ENCODE measurements at places on chromosomes 7 and 10.

GRCh38 chr10:93420091-93420490 is 62.0 kb downstream of the MYOF start:
- DNase-seq: no peak

GRCh38 chr10:127524908-127525665 is 24.0 kb upstream of the NPS start:
- peak; percentile 58 for DNase-seq

- no peak for DNase-seq
Observed at GRCh38 chr7:1899196-1899595, 229.1 kb downstream of the ELFN1 start.

DNA sequence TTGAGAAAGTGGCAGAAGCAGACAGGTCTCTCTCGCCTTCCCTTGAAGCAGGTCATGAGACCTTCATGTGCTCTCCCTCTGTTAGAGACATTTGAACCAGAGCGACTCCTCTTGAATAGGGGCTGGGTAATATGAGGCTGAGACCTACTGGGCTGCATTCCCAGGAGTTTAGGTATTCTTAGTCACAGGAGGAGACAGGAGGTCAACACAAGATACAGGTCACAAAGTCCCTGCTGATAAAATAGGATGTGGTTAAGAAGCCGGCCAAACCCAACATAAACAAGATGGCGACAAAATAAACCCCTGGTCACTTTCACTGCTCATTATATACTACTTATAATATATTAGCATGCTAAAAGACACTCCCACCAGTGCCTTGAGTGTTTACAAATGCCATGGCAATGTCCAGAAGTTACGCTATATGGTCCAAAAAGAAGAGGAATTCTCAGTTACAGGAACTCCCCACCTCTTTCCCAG is 43.5 kb upstream of the MSRB2 start:
- DNase-seq: no peak

DNA sequence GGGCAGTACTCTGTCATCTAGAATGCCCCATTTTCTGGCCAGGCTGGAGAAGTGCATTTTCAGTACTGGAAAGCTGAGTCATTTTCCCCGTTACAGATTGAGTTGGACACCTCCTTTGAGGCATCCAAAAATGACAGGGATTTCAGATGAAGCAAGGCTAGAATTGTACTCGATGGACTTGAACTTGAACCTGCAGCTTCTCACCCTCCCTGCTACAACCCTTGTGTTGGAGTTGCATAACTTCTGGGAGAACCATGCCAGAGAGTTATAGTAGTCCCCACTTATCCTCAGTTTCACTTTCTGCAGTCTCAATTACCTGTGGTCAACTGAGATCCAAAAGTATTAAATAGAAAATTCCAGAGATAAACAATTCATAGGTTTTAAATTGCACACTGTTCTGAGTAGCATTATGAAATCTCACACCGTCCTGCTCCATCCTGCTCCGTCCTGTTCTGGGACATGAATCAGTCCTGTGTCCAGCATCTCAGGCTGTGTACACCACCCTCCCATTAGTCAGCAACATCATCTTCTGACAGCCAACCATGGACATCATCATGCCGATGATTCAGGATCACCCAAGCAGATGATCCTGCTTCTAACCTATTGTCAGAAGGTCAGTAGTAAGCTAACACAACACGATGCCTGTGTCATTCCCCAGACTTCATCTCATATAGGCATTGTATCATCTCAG is 363.7 kb downstream of the DPP6 start:
- DNase-seq: no peak

DNA sequence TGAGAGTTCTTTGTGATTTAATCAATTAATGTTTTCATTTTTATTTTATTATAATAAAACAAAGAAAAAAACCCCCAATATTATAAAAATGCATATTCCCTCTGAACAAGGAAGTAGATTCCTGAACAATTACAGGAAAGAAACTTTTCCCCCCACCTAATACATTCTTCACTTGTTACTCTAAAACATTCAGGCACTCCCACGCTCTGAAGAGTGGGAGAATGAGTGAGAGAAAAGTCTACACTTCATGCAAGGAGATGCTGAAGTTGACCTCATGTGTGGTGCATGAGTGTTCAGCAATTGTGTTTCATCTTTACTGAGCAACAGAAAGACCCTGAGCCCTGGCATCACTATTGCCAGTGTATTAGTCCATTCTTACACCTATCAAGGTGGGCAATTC is 244.2 kb upstream of the IGFBP3 start:
- no peak for DNase-seq

- no peak for DNase-seq
Observed at GRCh38 chr10:60235001-60235400, 154.7 kb downstream of the ANK3 start.
